ENCODE measurements at places on chromosomes 7 and 10.
A peak's percentile ranks its signal among the peaks of the same experiment; 100 is the strongest.

DNA sequence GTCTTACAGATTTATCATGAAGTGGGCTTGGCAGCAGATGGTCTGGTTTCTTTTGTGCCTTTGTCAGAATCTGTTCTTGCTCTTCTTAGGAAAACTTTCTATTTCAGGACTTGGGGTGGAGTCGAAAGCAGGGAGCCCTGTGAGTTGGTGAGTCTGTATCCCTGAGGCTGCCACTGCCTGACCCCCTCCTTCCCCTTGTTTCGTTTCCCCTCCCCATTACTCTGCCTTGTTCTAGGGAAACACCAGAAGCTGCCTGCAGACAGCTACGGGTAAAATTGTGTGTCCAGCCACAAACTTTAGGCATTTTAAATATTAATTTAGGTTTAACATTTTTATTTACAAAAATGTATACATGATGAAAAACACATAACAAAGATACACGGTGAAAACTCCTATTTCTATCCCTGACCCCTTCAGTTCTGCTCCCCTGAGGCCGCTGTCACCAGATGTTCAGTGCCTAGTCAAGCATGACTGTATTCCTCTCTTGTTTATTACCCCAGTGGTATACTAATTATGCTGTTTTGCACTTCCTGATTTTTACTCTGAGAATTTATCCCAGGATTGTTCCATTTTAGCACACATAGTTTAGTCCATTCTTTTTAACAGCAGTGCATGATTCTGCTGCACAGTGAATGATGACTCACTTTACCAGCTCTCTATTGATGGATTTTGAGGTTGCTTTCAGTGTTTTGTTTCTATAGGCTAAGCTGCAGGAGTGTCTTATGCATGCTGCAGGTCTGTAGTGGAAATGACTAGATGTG, 9.1 kb downstream of the TSPAN14 start:
- peak; percentile 63 for DNase-seq

GRCh38 chr10:69180525-69181204, 631 bp downstream of the SUPV3L1 start:
- no peak for DNase-seq

- no peak for DNase-seq
Measured at GRCh38 chr10:74995806-74996205, 115.7 kb upstream of the SAMD8 start.

DNA sequence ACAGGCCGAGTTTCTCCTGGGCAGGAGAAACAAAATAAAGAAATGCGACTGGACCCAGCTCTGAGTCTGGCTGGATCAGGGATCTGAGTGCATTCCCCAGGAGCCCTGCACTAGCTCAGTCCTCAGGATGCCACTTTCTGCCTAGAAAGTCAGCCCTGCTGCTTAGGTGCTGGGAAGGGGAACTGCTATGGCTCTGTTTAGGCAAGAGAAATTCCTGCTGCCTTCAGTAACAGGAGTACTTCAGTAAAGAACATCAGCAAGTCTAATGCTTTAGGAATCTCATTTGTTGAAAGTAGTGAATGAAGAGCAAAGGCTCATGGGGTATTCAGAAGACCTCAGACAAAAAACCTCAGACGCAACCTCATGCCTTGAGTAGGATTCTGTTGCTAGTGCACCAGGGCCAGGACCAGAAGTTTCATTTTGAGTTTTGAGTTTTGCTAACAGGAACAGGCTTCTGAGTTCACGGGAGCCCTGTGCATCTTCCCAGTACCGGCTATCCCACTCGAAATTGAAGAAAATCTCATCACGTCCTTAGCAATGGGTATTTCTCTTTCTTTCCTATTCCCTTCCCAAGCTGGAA, 170.8 kb upstream of the CDCA7L start:
- DNase-seq = no peak

- no peak for DNase-seq
Measured at GRCh38 chr10:132162590-132163277, 24.0 kb upstream of the DPYSL4 start.

DNA sequence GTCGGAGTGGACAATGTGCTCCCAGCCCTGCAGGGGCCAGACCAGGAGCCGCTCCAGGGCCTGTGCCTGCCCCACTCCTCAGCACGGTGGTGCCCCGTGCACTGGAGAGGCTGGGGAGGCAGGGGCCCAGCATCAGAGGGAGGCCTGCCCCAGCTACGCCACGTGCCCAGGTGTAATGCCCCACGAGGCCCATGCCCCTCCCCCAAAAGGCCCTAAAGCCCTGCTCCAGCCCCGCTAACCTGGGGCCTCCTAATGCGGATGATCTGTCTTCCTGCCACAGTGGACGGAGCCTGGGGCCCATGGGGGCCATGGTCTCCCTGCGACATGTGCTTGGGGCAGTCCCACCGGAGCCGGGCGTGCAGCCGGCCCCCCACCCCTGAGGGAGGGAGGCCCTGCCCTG, 23.7 kb upstream of the ZNF862 start:
- no peak for DNase-seq

DNA sequence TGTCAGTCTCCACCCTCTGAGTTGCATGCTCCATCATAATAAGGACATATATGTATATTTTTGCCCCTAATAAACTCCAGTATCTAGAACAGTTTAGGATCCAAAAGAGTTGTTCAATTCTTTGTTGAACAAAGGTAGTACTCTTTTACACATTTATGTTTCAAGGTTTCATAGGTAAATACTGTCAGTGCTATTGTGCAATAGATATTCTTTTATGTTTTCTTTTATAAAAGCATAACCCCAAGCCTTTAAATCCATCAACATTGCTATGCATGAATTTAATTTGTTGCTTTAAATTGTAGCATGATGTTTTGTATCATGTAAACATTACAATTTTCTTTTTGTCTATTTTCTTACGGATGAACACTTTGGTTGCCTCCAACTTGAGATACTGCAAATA, 469.7 kb upstream of the COBL start:
- DNase-seq = no peak

All from CD4-positive, alpha-beta T cell treated with Interleukin-4 for 4 hours (primary cell).